AG10803 (cell line): ENCODE measurements at places on chromosomes 1 and 21.

GRCh38 chr1:179748772-179749171 lies 5.7 kb downstream of the FAM163A start:
- DNase-seq: no peak

GRCh38 chr1:197984289-197984688 lies 67.1 kb downstream of the LHX9 start:
- DNase-seq: peak; percentile 49

DNA sequence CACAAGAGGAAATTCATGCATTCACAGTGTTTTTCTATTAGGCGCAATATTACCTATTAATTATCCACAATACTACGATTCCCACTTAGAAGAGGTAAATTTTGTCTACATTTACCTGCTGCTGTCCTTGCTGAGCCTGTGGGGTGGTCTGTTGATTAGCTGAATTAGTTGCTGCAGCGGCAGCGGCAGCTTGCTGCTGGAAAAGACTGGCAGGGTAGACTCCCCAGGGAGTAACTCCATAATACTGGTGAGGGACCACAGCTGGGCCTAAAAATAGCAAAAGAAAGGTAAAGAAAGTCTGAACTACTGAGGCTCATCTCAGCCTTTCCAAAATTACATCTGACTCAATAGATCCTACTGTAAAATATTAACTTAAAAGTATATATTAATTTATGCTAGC lies 66.0 kb upstream of the SDC3 start:
- no peak for DNase-seq

GRCh38 chr1:40143891-40144575 lies 17.2 kb upstream of the RLF start:
- DNase-seq: peak; percentile 60

- no peak for DNase-seq
Observed at GRCh38 chr21:44998621-44999427, 59.0 kb downstream of the SLX9 start.

DNA sequence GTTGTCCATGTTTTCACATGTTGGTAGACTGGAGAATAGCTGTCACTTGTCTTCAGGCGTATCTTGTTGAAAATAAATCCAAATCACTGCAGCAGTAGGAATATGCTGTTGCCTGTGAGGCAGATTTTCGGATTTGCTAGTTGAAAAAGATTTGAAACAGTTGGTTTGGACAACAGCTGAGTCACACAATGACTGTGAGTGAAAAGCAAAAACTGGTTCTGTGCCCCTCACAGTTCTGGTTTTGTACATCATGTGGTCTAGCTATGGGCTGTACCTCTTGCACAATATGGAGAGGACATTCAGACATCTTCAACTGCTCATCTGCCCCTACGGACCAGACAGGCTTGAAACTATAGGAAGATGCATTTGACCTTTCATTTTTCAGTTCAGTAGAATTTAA lies 1.8 kb downstream of the ARF1 start:
- peak; percentile 83 for DNase-seq

GRCh38 chr1:227192163-227192562 lies 126.1 kb downstream of the CDC42BPA start:
- peak; percentile 96 for DNase-seq

DNA sequence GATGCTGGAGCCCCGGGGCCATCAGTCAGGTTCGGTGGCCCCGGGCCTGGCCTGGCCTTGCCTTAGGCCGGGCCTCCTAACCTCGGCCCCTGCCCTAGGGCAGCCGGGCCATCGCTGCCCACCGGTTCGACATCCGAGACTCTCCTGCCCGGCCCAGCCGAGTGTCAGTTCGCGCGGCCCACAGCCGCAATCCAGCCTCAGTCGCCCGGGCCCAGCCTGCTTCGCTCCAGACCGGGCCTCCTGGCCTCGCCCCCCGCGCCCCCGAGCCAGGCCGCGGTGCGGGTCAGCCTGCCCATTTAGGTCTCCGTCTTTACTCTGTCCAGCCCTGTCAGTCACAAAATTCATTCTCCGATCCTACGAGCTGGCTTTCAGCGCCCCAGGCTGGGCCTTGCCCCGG lies 777 bp downstream of the LRRC41 start:
- peak; percentile 43 for DNase-seq

- no peak for DNase-seq
Observed at GRCh38 chr1:207744000-207744534, 7.8 kb upstream of the CD46 start.

GRCh38 chr1:174469052-174469451 lies 21.3 kb downstream of the GPR52 start:
- DNase-seq: no peak

- peak; percentile 49 for DNase-seq
Observed at GRCh38 chr1:55262822-55263221, 47.7 kb upstream of the USP24 start.

DNA sequence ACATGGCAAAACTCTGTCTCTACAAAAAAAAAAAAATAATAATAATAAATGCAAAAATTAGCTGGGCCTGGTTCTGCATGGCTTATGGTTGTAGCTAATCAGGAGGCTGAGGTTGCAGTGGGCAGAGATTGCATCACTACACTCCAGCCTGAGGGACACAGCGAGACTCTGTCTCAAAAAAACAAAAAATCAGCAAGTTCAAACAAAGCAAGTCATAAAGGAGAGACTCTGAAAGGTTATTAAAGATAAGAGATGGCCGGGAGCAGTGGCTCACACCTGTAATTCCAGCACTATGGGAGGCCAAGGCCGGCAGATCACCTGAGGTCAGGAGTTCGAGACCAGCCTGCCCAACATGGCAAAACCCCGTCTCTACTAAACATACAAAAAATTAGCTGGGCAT lies 28.8 kb downstream of the COP1 start:
- DNase-seq: no peak

DNA sequence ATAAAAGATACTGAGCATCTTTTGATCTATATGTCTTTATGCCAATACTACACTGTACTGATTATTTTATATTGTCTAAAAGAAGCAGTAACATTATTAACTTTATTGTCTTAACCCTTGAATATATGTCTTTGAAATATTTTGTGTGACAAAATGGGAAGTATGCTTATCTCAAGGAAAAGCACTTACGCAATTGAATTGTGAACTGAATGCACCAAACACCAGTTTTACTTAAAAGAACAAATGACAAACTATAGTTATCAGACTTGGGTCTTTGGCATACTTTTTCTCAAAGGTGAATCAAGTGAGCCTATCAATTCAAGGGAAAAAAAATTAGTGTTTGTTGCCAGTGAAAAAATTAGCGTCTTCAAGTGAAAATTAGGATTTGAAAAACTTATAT lies 9.2 kb upstream of the SLC6A9 start:
- DNase-seq: no peak

- DNase-seq: peak; percentile 60
Observed at GRCh38 chr1:53899206-53899628, 5.2 kb downstream of the DIO1 start.

GRCh38 chr1:53485478-53486394 lies 26.5 kb downstream of the DMRTB1 start:
- DNase-seq: peak; percentile 75

- no peak for DNase-seq
Observed at GRCh38 chr21:15011967-15012366, 52.8 kb downstream of the NRIP1 start.

GRCh38 chr1:70142075-70142474 lies 63.3 kb downstream of the LRRC40 start:
- DNase-seq: peak; percentile 63

- peak; percentile 4 for DNase-seq
Observed at GRCh38 chr1:222709700-222710153, 2.6 kb downstream of the AIDA start.

DNA sequence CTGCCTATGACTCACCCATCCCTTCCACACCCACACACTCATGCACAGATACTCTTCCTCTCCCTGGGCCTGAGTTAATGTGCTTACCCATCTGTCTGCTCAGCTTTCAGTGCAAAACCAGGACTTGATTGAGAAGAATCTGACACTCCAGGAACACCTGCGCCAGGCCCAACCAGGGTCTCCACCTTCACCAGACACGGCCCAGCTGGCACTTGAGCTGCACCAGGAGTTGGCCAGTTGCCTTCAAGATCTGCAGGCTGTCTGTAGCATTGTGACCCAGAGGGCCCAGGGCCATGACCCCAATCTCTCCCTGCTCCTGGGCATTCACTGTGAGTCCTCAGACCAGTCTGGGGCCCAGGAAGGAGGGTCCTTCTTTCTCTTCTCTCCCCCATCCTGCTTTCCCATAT lies 3.5 kb upstream of the SH3BGRL3 start:
- DNase-seq: no peak

DNA sequence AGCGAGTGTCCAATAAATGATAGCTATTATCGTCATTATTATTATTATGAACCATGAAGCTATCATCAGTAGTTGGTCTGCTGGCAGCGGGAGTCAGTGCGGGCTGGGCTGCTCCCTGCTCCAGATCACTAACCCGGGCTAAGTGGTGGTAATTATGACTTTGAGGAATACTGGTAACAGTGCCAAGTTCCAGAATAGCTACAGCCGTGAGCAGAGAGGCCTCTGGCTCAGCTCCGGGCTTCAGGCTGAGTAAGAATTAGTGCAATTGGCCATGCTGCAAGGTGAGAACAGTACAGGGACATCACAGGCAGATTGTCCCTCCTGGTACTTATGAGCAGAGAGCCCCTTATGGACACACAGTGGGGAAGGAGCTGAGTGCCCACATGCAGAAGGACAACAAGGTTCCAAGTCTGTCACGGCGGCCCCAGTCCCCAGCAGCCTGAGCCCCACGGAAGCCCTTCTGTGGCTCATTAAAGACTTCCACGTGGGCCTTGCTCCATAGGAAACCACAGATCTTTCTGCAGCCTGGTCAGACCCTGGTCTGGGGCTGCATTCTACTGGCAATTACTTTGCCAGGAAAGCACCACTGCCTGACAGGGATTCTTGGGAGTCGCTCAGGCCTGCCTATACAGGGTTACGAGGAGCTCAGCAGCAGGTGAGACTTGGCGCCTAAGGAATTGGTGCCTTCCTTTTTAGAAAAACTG lies 235.1 kb downstream of the RRAGC start:
- no peak for DNase-seq

- no peak for DNase-seq
Observed at GRCh38 chr1:43976045-43976444, 1.3 kb downstream of the ATP6V0B start.

- DNase-seq: peak; percentile 72
Observed at GRCh38 chr1:85148524-85149250, 52.1 kb downstream of the SYDE2 start.

GRCh38 chr1:45545019-45545493 lies 5.6 kb upstream of the AKR1A1 start:
- DNase-seq: no peak

DNA sequence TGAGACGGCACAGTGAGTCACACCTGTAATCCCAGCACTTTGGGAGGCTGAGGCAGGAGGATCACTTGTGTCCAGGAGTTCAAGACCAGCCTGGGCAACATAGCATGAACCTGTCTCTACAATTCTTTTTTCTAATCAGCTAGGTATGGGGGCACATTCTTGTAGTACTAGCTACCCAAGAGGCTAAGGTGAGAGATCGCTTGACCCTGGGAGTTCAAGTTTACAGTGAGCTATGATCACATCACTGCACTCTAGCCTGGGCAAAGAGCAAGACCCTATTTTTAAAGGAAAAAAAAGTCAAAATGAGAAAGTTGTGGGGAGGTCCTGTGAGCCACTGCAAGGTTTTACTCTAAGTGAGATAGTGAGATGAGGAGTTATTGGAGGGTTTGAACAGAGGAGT lies 34.8 kb upstream of the AHCTF1 start:
- no peak for DNase-seq

DNA sequence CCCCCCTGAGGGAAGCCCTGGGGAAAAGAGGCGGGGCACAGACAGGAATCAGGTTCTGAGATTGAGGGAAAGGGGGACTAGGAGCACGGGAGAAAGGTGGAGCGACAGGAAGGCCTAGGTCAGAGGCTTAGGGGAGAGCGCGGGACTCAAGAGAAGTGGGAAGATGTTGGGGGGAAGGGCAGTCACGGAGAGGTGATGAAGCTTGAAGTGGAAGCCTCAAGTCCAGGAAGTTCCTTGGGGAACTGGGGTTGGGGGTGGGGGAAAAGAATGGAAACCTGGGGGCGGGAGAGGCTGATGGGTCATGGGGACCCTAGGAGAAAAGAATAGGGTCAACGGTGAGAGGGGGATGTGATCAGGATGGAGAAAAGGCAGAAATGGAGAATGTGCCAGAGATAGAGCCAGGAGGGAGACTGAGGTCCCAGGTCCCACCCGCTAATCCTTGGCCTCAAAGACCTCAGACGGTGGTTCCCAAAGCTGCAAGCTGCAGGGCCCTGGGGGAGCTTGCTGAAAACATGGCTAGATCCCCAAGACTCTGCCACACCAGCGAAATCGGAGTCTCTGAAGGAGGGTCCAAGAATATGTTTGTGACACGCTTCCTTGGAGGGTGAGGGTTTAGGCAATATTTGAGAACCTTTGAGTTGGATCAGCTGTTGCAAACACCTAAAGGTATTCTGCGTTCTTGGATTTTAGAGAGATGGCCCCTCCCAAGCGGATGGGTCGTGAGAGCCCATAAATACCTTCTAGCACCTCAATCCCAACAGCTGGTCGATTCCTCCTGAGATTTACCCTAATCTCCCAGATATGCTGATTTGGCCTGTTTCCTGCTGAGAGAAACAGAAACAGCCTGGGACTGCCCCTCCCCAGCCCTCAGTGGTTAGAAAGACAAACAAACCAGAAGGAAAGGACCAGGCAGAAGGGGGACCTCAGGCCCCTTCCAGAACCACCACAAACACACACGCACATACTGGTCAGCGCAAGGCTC lies 3.6 kb downstream of the C1orf232 start:
- no peak for DNase-seq

- DNase-seq: peak; percentile 68
Observed at GRCh38 chr1:226181996-226182714, 4.4 kb downstream of the ACBD3 start.

DNA sequence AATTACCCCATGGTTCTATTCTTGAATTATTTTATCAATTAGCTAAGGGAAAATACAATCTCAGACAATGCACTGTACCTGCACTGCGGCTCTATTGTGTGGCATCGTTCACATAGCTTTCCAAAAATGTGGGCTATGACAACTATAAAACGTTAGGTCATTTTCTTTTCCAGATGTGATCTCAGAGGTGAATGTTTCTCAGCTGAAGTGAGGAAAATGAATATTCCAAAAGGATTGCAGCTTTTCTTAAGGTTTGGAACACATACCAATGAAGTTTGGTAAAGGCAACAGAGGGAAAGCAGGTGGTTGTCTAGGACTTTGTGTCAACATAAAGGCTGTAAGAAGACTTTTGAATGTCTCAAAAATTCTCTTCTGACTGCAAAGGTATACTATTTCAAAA lies 105.5 kb downstream of the NRIP1 start:
- DNase-seq: peak; percentile 44
